ENCODE measurements at places on chromosomes 12 and 14.

DNA sequence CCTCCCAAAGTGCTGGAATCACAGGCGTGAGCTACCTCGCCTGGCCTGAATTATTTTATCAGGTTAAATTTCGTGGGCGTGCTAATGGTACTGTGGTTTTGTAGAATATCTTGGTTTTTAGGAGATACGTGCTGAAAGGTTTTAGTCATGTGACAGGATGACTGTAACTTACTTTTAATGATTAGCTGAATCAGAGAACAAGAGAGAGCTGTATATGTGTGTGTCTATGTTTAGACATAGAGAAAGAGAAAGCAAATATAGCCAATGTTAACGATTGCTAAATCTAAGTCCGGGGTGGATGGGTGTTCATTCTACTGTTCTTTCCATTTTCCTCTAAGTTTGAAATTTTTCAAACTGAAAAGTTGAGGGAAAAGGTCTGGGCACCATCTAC lies 9.2 kb upstream of the PNMA1 start:
- DNase-seq, result peak; percentile 23

GRCh38 chr12:82473111-82473754 lies 114.9 kb downstream of the METTL25 start:
- DNase-seq, result no peak

- DNase-seq, result no peak
Observed at GRCh38 chr14:58772116-58772515, 134.4 kb downstream of the DACT1 start.

DNA sequence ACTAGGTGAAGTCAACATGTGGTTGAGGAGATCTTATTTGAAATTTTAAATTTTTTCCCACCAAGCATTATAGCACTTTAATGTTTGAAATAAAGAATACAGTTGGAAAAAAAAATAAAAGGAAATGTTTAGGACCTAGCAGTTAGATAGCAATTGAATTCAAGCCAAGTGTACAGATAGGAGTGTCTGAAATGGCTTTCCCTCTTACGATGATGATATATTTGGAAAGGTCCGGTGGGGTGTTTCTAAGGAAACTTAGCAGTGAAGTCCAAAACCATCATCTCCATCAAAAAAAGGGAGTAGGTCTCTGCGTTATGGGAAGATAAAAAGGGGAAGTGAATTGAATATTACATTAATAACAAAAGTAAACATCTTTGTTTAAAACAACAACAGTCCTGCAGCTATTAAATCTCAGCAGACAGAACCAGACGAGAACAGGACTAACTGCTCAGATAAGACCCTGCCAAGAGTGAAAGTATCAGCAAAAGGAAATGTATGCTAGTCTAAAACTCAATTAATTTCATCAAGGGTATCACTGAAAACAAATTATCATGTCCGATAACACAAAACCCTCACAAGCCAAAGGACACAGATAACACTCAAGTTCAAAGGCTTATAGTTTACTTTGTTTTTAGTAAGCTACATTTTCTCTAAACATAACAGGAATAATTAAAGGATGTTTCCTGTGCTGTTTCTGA lies 242.0 kb downstream of the BMP4 start:
- DNase-seq, result no peak

- no peak for DNase-seq
Observed at GRCh38 chr14:61659582-61659981, 35.7 kb upstream of the HIF1A start.

DNA sequence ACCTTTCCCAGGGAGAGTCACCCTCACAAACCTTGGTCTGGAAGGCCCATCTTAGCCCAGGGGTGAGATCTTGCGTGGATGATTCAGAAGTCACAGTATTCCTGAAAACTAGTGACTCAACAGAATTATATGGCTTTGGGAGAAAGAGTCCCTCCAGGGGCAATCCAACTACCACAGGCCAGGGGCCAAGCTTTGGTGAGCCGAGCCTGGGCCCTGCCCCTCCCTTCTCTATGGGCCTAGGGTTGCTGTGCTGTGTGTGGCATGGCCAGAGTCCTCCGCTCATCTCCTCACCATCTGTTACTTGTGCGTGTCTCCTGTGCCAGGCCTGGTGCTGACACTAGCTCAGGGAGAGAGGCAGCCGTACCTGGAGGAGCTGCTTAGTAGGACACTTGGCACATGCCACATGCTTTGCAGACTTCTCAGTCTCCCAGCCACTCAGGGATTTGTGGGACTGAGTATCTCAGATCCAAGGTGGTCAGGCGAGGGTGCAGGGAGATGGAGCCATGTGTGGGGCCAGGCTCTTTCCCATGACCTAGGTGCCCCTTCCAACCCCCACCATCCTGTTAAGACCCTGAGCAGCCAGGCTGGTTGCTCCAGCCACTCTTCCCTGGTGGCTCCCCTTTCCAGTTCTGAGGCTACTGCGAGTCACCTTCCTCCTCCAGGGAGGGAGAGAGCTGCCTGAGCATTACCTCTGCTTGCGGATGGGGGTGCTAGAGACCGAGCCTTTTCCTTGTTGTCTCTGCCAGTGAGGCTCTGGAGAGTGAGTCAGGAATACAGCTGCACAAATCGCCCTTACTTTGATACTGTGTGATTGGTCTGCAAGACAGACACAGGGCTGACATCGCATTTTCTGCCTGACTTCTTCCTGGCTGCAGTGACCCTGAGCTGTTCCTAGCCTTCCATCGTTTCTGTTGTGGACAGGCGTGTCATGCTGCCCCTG lies 94.1 kb downstream of the SLC25A47 start:
- peak; percentile 95 for DNase-seq

DNA sequence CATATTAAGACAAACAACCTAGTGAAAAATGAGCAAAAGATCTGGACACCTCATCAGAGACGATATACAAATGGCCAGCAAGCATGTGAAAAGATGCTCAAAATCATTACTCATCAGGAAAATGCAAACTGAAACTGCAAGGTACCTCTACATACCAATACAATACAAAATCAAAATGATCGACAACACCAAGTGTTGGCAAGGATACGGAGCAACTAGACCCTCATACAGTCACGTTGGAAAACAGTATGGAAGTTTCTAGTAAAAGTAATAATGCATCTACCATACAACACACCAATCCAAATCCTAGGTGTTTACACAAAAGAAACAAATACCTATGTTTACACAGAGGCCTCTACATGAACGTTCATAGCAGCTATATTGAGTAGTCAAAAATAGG lies 99.9 kb downstream of the IPO8 start:
- no peak for DNase-seq

DNA sequence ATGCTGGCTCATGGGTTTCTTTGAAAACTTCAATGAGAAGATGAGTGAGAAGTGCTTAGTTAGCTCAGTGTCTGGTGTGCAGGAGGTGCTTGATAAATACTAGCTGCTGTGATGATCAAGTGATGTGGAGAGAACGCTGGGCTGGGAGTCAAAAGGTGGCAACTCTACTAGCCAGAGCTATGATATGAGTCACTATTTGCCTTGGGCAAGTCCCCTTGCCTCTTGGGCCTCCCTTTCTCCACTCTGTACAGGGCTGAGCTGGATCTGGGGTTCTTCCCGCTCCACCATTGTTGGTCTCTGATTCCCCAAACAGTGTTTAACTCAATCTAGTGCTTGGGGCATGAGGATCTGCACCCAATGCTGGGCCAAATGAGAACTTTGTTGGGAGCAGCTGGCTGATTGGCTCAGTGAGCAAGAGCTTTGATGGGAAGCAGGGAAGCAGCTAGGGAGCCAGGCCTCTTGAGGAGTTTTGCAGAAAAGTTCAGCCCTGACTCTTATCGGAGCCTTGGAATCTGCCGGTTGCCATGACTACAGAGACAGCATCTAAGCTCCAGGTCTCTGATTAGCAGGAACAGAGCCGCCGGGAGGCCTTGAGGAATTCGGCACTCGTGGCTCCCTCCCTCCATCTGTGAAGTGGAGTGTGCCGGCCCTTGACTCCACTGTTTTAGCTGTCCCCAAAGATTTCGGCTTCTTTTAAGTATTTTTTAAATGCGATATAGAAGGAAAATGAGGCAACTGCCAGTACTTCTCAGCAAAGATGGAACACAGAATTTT lies 82.1 kb upstream of the HSPB8 start:
- no peak for DNase-seq

DNA sequence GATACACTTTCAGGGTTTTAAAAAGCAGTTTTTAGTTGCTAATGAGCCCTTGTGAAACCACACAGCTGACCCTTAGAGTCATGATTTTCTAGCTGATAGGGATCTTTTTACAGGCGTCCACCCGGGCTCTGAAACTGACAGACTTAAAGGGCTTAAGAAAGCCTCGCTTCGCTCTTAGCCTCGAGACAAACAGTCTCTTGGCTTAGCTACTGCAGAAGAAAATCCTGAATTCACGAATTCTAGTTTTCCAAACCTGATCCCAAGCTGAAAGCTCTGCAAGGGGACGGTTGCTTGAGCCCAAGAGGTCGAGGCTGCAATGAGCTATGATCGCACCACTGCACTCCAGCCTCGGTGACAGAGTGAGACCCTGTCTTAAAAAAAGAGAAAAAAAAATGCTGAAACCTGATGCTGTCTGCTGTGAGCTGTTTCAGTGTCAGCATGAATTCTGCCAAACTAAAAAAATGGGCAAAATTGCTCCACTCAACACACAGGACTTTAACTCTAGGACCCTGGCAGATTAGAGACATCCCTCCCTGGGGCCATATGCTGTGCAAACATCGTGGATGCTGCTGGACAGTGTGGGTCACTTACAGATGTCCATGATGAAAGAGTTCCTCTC lies 3.1 kb upstream of the HPD start:
- peak; percentile 57 for DNase-seq

DNA sequence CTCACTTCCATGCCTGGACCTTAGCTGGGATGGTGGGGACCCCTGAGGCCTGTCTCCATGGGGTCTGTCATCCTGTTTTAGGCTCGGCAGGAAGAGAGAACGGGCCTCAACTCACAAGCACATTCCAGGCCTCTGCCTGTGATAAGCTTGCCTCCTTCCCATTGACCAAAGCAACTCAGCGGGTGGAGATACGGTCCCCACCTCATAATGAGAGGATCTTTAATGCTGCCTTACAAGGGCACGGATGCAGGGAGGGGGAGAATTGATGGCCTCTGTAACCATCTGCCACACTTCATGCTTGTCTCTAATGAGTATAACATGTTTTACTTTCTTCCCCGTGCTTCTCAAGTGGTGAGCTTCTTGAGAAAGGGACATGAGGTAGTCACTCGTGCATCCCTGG lies 50.0 kb downstream of the GLT1D1 start:
- no peak for DNase-seq

GRCh38 chr12:16603260-16603915 lies 2.6 kb downstream of the LMO3 start:
- no peak for DNase-seq

- peak; percentile 16 for DNase-seq
Observed at GRCh38 chr12:107645630-107646333, 39.8 kb upstream of the PWP1 start.

DNA sequence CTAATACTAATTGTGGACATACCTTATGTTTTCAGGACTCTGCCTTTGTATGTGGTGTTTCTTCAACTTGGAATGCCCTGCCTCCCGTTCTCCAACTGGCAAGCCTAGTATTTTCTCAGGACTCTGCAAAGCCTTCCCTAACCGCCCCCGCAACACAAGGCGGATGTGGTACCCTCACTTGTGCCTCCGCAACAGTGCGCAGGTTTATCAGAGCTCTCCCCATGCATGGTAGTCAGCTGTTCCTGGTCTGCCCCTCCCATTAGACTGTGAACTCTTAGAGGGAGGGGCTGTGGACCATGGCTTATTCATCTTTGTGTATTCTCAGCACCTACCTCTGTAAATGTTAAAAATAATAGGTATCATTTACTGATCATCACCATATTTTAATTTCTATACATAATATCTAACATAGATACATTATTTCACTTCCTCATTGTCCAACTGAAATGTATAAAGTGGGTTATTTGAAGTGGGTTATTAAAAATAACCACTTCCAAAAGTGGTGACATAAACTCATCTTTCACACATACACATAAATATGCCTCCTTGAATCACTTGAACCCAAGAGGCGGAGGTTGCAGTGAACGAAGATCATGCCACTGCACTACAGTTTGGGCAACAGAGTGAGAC lies 9.0 kb downstream of the LPAR5 start:
- no peak for DNase-seq

- DNase-seq, result peak; percentile 87
Observed at GRCh38 chr14:22829661-22830442, at the start of gene MRPL52. MRPL52 (plus strand) TSS chr14:22829887; CDS start chr14:22829913, 26 bp downstream.

- DNase-seq, result no peak
Observed at GRCh38 chr14:37591941-37592481, 3.0 kb downstream of the FOXA1 start.

DNA sequence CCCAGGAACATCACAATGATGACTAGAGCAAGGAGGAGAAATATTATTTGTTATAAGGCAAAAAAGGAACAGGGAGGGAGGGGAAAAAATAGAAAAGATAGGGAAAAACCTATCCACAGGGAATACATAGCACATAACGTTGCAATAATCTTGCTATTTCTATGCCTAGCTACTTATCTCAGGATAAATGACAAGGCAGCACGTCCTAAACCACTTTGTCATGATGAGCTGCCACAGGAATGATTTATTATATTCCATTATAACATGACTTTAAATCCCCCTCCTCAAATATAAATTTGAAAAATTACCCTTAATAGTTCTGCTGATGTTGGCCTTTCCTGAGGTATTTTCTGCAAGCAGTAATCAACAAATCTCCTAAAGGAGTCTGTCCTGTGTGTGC lies 76.7 kb downstream of the PEBP1 start:
- DNase-seq, result no peak

DNA sequence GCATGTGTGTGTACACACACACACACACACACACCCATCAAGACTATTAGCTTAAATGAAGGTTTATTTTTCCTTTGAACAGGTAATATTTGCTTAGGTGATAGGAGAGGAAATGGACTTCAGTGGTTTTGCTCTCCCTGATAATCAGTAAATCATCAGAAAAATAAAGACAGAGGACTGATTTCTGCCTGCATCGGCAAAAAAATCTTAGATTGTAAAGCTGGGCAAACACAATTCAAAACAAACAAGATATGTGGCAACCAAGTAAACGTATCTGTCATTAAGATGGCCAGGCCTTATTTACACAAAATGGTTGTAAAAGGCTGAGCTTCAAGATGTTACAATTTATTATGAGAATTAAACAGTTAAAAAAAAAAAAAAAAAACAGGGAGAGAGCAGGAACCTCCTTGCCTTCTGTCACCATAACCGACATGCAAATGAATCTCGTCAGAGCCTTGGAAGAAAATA lies 31.3 kb downstream of the PRKD1 start:
- no peak for DNase-seq

- peak; percentile 73 for DNase-seq
Observed at GRCh38 chr14:37116933-37117849, 55.2 kb downstream of the SLC25A21 start.

DNA sequence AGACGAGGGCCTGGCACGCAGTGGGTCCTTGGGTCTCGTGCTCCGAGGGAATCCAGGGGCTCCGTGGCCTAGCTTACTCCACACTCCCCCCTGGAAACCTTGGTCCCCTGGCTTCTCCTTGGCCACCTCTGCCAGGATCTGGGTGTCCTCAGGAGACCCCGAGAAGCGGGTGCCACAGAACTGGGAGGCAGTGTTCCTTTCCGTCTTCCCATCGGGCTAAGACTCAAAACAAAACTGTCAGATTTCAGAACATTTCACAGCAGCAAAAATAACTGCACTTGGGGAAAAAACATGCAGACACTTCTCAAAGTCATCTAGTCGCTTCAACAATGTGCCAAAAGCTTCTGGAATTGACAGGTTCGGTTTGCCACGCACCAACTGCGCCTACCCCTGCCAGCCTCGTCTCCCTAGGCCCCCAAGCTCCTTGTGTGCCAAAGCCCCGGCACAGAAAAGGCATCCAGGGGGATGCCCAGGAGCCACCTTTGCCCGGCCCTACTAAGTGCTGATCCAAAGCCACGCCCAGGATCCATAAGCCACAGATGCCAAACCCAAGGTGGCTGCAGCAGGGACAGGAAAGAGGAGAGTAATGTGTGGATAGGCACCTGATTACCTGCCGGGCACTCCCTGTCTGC lies 58.4 kb upstream of the DIO3 start:
- no peak for DNase-seq

GRCh38 chr14:20460458-20461224 lies 593 bp downstream of the PIP4P1 start:
- DNase-seq, result no peak

All from fibroblast of lung (primary cell).